T47D (cell line): ENCODE measurements at places on chromosomes 6 and 20.

GRCh38 chr6:77313595-77313994 lies 149.7 kb downstream of the HTR1B start:
- DNase-seq: no peak

DNA sequence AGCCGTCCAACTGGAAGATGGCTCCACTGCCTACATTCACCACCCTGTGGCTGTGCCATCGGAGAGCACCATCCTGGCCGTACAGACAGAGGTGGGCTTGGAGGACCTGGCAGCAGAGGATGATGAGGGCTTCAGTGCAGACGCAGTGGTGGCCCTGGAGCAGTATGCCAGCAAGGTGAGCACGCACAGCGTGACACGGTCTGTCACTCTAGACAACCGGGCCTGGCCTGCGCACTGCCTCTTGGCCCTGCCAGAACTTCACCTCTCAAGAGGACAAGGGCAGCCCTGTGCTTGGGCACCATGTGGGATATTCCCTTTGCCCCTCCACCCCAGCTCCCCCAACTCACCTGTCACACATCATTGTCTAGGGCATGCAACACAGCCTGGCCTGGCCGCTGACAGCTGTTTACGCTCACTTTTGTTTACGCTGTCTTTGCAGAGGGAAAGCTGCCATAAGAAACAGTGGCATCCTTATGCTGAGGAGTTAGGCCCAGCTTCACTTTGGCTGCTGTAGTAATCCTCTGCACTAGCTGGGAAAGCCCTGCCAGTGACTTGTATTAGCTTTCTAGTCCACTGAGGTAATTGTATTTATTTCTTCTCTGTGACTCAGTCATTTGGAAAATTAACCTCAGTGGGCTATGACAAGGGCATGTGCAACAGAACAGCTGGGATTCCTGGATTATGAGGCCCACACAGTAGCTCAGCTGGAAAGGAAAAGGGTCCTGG lies 9.8 kb upstream of the DEF6 start:
- DNase-seq: no peak

GRCh38 chr6:106637717-106638341 lies 8.5 kb downstream of the QRSL1 start:
- DNase-seq: no peak

GRCh38 chr6:159866286-159867247 lies 24.2 kb upstream of the MAS1 start:
- DNase-seq: no peak

DNA sequence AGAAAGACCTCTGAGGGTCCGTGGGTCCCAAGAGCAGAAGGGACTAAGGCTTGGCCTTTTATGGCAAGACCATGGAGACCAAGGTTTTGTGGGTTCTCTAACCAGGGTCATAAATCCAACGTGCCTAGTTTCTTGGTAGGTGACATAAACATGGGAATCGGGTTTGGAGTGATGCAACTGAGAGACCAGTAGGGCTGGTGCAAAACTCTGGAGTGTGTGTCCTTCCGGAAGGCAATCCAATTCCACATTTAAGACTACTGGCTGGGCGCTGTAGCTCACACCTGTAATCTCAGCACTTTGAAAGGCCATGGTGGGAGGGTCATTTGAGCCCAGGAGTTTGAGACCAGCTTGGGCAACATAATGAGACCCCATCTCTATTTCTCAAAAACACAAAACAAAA lies 116.5 kb upstream of the ARG1 start:
- DNase-seq: no peak

DNA sequence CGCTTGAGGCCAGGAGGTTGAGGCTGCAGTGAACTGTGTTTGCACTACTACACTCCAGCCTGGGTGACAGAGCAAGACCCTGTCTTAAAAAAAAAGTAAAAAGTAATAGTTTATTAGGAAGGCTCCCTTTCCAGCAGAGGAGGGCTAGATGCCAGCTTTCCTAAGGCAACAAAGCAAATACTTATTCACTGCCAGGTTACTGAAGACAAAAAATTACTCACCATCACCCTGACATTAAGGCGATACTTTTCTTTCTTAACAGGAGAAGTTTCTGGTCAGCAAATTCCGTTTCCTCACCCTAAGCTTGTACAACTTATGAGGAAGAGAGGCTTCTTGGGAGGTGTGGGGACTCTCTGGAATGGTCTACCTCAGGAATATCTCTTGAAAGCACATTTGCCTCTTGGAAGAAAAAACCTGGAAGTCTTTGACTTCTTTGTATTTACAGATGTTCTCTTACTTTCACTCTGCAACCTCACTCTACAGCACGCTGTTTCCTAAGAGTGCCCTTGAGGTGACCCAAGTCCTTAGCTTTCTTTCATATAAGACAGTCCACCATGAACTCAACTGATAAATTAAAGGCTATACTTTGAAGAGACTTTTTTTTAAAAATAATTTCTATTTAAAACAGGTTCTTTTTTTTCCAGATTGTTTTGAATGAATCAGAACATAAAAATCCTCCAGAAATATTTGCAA lies 52.9 kb upstream of the TRAF3IP2 start:
- DNase-seq: no peak

DNA sequence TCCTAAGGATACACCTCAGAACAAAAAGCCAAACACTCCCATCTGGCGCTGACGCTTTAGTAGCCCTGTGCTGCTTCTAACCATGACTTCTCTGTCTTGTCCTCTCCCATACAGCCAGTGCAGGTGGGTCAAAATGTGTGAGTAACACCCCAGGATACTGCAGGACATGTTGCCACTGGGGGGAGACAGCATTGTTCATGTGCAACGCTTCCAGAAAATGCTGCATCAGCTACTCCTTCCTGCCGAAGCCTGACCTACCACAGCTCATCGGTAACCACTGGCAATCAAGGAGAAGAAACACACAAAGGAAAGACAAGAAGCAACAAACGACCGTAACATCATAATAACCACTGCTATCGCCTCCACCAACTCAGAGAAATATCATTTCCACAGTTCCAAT lies 1.4 kb downstream of the DEFB132 start:
- no peak for DNase-seq

DNA sequence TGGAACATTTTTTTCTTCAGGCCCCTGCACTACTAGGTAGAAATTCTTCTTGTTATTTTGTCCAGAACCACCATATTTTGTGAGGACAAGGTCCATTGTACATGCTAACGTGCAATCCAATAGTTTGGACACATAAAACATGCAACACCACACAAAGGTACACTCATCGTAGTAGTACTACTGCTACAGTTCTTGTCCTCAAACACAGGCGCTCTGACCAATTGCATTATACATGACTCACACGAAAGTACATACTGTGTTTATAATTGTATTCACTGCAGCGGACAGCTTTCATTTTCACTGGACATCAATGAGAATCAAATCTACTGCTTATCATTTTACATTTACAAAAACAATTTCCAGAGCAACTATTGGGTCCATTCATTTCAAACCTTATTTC lies 15.3 kb upstream of the SMLR1 start:
- DNase-seq: no peak

- DNase-seq: peak; percentile 46
Observed at GRCh38 chr6:111601886-111602285, 3.8 kb downstream of the TRAF3IP2 start.

GRCh38 chr6:166800137-166800536 lies 156.2 kb downstream of the RNASET2 start:
- DNase-seq: no peak

DNA sequence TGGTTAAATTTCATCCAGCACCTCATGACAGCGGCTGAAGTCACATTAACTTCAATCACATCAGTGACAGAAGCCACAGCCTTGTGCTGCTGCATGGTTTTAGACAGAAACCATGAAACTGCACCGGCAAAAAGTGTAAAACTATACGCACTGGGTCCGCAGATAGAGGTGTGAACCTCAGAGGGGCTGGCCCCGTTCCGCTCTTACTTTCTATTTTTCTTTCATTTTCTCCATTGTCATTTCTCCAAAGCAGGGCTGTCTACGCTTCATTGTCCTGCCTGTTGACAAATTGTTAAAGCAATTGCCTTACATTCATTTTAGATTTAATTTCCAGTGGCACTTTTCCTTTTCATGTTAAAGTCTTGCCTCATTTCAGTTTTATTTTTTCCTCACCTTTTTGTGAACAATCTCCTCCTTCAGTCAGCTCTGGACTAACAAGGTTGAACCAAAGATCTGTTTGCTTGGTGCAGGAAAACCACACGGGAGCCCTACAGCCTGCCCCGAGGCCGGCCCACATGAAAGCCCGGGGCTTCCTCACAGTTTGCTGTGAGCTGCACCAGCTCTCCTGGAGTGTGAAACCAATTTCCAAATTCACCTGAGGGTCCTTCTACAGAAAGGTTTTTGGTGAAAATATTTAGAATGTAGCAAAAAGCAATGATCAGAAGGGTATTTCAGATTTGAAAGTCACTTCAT lies 63.7 kb downstream of the PRR18 start:
- no peak for DNase-seq

DNA sequence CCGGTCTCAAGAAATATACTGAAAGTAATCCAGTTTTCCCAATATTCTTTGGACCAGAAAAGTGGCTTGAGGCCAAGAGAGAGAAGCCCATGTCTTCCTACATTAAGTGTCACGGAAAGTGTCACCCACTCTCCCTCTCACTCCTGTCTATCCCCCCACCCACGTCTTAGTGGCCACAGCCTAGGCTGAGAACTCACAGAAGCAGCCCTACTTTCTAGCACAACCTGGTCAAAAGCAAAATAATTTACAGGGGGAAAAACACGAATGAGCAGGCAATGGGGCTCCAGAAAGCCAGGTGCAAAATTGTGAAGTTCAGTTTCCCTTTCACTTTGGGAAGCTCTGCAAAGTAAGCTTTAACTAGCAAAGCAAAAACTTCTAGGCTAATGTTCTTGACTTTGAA lies 118.0 kb downstream of the OPRM1 start:
- DNase-seq: no peak

- no peak for DNase-seq
Observed at GRCh38 chr6:41896281-41896680, 1.1 kb upstream of the USP49 start.

GRCh38 chr20:14114065-14114704 lies 118.9 kb downstream of the MACROD2 start:
- DNase-seq: no peak

DNA sequence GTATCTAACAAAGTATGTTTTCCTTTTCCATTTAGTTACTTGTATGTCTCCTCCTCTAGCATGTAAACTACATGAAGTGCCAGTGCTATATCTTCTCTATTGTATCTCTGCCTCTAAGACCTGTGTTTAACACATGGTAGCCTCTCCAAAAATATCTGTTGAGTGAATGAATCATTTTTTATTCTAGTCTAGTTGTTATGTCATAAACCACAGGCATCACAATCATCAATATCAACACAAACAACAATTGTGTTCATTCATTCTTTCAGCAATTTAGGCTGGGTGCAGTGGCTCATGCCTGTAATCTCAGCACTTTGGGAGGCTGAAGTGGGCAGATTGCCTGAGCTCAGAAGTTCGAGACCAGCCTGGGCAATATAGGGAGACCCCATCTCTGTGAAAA lies 111.6 kb upstream of the EYA4 start:
- DNase-seq: no peak

DNA sequence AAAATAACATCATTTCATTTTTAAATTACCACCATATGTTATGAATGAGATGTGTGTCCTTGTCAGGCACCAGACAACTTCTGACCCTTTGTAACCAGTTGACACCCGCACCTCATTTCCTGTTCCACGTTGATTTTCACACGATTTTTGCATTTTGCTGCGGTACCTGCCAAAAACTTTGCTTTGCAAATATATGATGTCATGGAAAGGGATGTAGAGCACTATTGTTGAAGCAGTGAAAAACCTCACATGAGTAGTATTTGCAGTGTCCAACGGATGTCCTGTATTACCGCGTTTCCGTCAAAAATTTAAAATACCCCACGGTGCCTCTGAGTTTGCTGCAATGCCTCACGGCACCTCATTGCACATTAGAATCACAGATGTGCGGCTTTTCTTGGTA lies 115.6 kb downstream of the MTHFD1L start:
- DNase-seq: no peak

DNA sequence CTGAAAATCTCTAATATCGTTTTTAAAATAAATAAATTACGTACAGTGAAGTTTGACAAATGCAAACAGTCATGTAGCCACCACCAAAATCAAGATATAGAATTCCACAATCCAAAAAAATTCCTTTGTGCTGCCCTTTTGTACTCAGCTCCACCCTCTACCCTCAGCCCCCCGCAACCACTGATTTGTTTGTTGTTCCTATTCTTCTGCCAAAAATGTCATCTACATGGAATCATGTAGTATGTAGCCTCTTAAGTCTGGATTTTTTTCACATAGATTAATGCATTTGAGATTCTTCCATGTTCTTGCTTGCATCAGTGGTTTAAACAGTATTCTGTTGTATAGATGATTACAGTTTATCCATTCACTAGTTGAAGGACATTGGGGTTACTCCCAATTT lies 8.5 kb upstream of the REPS1 start:
- DNase-seq: no peak

DNA sequence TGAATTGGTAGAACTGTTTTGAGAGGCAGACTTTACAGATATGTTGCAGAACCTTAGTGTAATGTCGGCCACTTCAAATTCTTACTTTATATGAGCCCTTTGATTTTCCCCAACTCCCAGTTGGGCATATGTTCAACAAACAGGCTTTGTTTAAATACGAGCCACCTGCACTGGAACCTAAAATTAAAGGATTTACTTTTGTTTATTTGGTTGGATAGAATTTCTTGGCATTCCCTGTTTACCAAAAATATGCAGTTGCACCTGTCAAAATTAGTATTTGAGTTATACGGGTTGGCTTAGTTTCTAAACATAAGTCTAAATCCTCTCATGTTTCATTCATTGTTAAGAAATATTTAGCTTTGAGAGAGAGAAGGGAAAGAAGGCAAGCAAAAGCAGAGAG lies 2.4 kb upstream of the GLYATL3 start:
- DNase-seq: no peak

- no peak for DNase-seq
Observed at GRCh38 chr6:35080016-35080680, 61.0 kb downstream of the TCP11 start.

- DNase-seq: no peak
Observed at GRCh38 chr6:106973018-106973835, 1.3 kb downstream of the CD24 start.

GRCh38 chr20:63895202-63895951 lies 451 bp downstream of the DNAJC5 start:
- DNase-seq: no peak

DNA sequence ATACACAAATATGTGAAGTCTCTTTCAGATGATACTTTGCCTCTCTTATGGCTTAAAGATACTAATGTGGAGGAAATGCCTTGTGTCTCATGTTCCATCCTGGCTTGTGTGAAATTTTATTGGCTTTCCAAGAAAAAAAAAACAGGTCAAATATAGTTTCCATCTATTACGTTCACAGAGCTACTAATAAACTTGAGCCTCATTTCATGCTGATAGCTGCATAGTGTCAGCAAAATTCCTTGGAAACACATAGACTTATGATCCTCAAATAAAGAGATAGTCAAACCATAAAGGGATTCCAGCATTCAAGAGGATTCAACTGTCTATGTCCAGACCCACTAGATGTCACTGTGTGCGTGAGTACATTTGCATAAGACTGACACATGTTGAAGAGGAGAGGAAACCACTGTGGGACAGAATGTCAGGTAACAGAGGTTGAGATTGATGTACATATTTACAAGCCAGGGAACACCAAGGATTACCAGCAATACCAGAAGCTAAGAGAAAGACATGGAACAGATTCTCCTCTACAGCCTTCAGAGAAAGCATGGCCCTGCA lies 266.6 kb downstream of the COL12A1 start:
- DNase-seq: no peak

- DNase-seq: no peak
Observed at GRCh38 chr6:98833057-98833306, 1.4 kb upstream of the POU3F2 start.

GRCh38 chr20:57680131-57680716 lies 29.6 kb downstream of the PMEPA1 start:
- no peak for DNase-seq

GRCh38 chr6:89282749-89283148 lies 32.4 kb downstream of the GABRR2 start:
- no peak for DNase-seq
